Muscle of leg (tissue), 16 donors: ENCODE measurements at places on chromosomes 3 and 15. TPM values are rescaled to one million over a fixed set of nuclear protein-coding genes. Genes with fewer than 3 reads are reported as not detected.

DNA sequence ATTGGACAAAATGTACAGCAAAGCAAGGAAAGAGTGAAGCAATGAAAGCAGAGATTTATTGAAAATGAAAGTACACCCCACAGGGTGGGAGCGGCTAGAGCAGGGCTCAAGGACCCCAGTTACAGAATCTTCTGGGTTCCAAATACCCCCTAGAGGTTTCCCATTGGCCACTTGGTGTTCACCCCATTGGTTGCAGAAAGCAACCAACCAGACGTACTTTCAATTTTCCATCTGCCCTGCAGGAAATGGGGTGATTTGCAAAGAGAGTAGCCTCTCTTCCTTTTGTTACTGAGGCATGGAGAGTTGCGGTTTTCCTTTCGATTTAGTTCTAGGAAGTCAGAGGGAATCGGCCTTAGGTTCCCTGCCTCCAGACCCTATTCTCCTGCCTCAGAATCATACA, 2.4 kb downstream of the PML start:
- H3K4me1 ChIP-seq: peaks cover 28% of the 10 kb centered on the region
- DNase-seq: peak; percentile 62
- peak overlapping the region; percentile 14 for H3K4me3 ChIP-seq
- peak overlapping the region; percentile 97 for H3K27ac ChIP-seq

DNA sequence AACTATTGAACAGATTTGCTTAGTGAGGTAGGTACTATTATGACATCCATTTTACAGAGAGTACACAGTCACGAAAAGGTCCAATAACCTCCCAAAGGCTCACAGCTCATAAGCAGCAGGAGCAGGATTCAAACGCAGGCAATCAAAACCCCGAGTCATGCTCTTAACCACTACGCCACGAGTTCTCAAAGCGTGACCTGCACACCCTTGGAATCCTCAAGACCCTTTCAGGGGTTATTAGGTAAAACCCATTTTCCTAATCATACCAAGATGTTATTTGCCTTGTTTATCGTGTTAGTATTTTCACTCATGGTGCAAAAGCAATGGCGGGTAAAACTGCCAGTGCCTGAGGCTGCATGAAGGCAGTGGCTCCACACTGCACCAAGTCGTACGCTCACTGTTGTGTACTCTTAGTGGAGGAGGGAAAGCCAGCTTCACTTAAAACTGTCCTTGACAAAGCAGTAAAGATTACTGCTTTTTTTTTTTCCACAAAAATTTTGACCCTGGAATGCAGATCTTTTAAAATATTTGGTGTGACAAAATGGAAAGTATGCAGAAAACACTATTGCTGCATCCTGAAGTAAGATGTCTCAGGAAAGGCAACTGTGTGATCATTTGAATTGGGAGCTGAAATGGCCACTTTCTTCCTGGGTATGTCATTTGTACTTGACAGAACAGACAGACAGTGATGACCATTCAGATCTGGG, 96.1 kb downstream of the IGF2BP2 start:
- no peak overlapping the region for H3K27ac ChIP-seq
- no peaks in the 10 kb centered on the region for H3K36me3 ChIP-seq
- H3K4me3 ChIP-seq: no peak overlapping the region

DNA sequence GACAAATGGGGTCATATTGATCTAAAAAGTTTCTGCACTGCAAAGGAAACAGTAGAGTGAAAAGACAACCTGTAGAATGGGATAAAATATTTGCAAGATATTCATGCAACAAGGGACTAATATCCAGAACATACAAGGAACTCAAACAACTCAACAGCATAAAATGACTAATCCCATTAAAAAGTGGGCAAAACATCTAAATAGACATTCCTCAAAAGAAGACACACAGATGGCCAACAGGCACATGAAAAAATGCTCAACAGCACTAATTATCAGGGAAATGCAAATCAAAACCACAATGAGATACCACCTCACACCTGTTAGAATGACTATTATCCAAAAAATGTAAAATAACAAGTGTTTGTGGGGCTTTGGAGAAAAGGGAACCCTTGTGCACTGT, 8.8 kb downstream of the SLC12A8 start:
- H3K4me3 ChIP-seq: no peak overlapping the region
- H3K36me3 ChIP-seq: no peaks in the 10 kb centered on the region
- no peak for DNase-seq

- H3K4me3 ChIP-seq: no peak overlapping the region
- H3K36me3 ChIP-seq: no peaks in the 10 kb centered on the region
- H3K27ac ChIP-seq: peak overlapping the region; percentile 47
- H3K27me3 ChIP-seq: no peaks in the 10 kb centered on the region
These were observed 94.7 kb downstream of the MYH15 start for GRCh38 chr3:108415661-108416060.

Gene SLC6A20
- total RNA-seq: 0.09 TPM

GRCh38 chr3:100260081-100260684, 609 bp upstream of the TBC1D23 start:
- no peaks in the 10 kb centered on the region for H3K36me3 ChIP-seq
- no peaks in the 10 kb centered on the region for H3K27me3 ChIP-seq
- H3K4me1 ChIP-seq: peaks cover 12% of the 10 kb centered on the region
- H3K27ac ChIP-seq: peak overlapping the region; percentile 98
- H3K4me3 ChIP-seq: peak overlapping the region; percentile 96

DNA sequence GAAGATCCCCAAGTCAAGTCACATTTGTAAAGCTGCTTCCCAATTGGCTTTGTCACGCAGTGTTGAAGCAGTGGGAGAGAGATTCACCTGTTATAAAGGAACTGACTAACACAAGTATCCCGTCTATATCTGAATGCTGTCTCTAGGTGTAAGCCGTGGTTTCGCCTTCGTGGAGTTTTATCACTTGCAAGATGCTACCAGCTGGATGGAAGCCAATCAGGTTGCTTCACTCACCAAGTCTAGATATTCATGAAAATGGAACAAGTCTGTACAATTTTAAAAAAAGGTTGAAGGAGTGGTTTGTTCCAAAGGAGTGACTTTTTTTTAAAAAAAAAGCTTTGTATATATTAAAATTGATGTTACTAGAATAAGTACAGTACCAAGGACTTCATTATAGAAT, 11.7 kb downstream of the RBM5 start:
- H3K27ac ChIP-seq: no peak overlapping the region
- no peaks in the 10 kb centered on the region for H3K4me1 ChIP-seq
- no peak for DNase-seq
- no peaks in the 10 kb centered on the region for H3K27me3 ChIP-seq
- H3K4me3 ChIP-seq: no peak overlapping the region
